ENCODE measurements at places on chromosomes 6 and 20.
A peak's percentile ranks its signal among the peaks of the same experiment; 100 is the strongest.

DNA sequence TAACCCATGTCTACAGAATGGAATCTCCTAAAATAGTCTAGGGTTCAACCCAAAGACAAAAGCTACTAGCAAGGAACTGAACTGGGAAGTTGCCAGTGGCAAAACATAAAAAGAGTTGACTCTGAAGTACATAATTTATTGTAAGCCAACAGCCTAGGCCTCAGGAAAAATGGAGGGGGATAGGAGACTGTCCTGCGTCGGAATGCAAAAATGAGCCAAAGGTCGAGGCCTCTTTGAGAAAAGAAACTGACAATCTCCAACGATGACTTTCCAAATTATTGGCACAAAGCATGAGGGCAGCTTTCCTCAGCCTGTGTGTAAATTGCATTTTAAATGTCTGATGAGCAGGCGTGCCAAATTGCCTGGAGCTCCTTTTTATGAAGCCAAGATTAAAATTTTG, 2.1 kb downstream of the COL12A1 start:
- DNase-seq = no peak

DNA sequence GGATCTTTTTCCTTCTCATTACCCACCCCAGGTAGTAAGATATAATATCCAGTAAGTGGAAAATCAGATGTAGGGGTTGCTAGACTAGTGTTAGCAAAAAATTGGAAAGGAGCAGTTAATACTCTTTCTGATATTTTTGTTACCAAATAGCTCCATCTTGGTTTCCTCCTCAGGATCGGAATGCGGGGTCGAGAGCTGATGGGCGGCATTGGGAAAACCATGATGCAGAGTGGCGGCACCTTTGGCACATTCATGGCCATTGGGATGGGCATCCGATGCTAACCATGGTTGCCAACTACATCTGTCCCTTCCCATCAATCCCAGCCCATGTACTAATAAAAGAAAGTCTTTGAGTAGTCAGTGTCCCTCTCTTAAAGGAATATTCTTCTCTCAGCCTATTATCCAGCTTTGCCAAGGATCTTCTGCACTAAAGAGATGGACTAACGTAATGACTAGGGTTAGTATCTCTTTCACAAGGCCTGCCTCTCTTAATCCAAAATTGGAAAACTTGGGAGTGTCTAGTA, 1.5 kb downstream of the ROMO1 start:
- DNase-seq = peak; percentile 51

GRCh38 chr6:161104966-161105365, 113.4 kb downstream of the MAP3K4 start:
- no peak for DNase-seq

- no peak for DNase-seq
Observed at GRCh38 chr20:45630371-45630770, 713 bp downstream of the WFDC9 start.

- DNase-seq = no peak
Observed at GRCh38 chr20:6007094-6007528, 46.7 kb downstream of the LRRN4 start.

DNA sequence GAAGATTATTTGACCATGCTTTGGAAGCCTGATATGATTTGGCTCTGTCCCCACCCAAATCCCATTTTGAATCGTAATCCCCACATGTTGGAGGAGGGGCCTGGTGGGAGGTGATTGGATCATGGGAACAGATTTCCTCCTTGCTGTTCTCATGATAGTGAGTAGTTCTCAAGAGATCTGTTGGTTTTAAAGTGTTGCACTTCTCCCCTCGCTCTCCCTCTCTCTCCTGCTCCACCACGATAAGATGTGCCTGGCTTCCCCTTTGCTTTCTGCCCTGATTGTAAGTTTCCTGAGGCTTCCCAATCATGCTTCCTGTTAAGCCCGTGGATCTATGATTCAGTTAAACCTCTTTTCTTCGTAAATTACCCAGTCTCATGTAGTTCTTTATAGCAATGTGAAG, 21.7 kb upstream of the FAM217A start:
- DNase-seq = no peak
